A172 (cell line): ENCODE measurements at places on chromosomes 3 and 15. TPM values are rescaled to one million over a fixed set of nuclear protein-coding genes. Genes with fewer than 3 reads are reported as not detected.

The LHFPL4 gene
- total RNA-seq, result not detected in 2 replicates

The MYH15 gene
- total RNA-seq, result 1.7 and 2.0 TPM in 2 replicates

The FAM81A gene
- 0.78 and 1.3 TPM in 2 replicates for total RNA-seq

The CAPN3 gene
- total RNA-seq, result 0.12 TPM in 1 of 2 replicates, not detected in the other

The IL20RB gene
- total RNA-seq, result 0.72 and 1.1 TPM in 2 replicates

The SNTN gene
- not detected in 2 replicates for total RNA-seq

The AMOTL2 gene
- total RNA-seq, result 168 and 182 TPM in 2 replicates

The CHRD gene
- 0.33 and 5.6 TPM in 2 replicates for total RNA-seq

The RTP3 gene
- total RNA-seq, result not detected in 2 replicates

The RGMA gene
- 0.05 and 0.90 TPM in 2 replicates for total RNA-seq

The DAZL gene
- not detected in 2 replicates for total RNA-seq

DNA sequence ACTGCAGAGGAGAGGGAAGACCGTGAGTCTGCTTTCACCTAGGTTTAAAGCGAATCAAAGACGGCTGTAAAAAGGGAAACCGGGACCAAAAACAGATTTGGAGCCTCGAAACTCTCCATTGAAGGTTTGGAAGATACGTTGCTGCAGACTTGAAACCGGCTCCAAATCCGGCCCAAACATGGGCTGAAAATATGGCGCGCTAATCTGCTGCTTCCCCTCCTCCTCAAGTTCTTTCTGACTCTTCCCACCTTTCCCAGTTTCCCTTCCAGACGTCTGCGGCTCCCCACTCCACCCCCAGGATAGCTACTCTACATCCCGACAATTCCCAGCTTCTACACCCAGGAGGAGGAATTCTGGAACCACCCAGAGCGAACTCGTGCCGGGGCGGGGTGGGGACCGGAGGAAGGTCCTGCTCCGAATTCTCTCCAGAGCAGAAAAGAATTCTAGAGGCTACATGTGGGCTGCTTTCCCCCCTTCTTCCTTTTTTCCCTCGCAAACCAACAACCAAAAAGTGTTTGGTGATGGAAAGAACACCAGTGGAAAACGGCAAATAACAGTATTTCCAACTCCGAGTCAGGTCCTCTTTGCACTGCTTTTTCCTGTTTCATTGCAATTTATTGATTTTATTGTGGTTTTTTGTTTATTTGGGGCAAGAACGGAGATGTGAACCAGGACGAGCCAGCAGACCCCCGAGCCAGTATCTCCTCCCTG is 8.5 kb downstream of the EOMES start:
- no peak for DNase-seq

DNA sequence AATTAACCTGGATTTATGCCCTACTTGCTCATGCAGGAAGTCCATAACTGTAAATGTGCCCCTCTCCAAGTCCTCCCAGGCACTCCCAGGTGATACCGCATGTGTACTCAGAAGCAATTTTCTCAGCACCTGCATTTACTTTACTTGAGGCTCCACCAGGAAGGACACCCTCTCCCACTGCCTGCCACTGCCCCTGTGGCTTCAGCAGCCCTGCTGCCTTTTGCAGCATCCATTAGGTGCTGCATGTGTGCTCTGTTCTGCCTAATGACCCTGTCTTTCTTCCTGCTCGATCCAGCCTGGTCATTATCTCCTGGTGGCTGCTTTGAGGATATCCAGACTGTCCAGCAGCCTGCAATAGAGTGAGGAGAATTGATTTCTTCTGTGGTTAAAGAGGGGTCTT is 107.6 kb upstream of the SEMA6D start:
- DNase-seq, result no peak

- DNase-seq, result peak; percentile 26
Observed at GRCh38 chr3:171132873-171133272, 106.4 kb upstream of the SLC2A2 start.

DNA sequence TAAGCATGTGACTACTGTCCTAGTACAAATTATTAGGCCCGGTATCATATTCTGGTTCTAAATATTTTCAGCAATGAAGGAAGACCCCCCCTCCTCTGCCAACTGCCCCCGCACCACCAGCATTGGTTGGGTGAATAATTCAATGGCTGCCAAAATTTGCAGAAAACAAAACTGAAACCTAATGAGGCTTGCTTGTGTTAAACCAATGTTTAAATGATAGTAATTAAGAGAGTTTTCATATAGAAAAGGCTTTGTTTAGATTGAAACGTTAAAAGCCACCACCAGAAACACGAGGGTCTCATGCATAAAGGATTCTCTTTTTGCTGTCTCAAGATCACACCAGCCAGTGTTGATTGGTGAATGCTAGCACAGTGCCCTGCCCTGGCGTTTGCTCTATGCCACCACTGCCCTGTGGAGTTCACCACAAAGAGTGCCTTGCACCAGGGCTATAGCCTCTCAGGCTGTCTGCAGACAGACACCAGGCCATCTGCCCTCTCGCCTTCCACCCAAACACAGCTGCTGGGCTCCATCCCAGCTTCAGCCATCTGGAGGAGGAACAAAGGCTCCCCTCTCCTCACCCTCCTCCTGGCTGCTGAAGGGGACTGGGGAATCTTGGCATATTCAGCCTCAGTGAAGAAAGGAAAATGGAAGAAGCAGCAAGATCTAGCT is 200.3 kb upstream of the PFN2 start:
- no peak for DNase-seq

DNA sequence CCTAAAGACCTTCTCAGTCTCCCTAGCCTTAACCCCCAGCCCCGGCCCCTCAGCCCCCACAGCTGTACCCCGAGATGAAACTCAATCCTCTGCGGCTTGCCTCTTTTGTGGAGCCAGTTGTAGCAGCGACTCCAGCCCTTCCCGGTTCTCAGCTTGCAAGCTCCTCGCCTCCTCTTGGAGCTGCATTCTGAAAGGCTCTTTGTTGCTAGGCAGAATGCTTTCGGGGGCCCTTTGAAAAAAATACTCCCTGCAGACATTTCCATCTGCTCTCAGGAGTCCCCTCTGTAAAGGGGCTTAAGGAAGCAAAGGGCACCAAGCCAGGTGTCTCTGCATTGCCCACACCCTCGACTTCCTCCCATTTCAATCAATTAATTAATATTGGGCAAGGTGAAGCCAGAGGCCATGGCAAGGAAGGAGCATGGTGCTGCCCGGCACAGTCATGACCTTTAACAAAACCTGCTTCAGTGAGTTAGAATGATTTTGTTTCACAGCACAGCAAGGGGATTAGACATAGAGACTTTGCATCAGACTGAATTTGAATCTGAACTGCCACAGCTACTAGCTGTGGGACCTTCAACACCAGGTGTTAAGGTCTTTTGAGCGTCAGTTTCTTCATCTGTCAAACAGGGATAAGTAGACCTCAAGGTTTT is 65.5 kb downstream of the SRGAP3 start:
- no peak for DNase-seq

- no peak for DNase-seq
Observed at GRCh38 chr3:114557791-114558190, 264.0 kb downstream of the TIGIT start.

- DNase-seq, result no peak
Observed at GRCh38 chr15:40128766-40129660, 20.3 kb upstream of the BMF start.

- DNase-seq, result no peak
Observed at GRCh38 chr3:113110267-113110666, 101.1 kb upstream of the BOC start.

GRCh38 chr15:101012326-101013200 is 93.4 kb downstream of the LRRK1 start:
- no peak for DNase-seq

DNA sequence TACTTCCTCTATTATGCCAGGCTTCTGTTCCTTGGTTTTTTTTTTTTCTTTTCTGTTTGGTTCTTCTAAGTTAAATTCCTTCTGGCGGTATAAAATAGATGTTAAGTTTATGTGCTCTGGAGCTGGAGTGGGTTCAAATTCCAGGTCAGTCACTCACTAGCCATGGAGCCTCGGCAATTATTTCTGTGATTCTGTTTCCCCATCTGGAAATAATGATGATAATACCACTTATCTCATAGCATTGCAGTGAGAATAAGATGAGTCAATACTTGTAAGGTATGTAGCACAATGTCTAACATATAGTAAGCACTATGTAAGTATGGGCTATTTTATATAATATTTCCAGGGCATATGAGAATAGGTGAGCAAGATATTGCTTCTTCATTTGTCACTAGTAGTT is 33.2 kb upstream of the ZDHHC23 start:
- no peak for DNase-seq

DNA sequence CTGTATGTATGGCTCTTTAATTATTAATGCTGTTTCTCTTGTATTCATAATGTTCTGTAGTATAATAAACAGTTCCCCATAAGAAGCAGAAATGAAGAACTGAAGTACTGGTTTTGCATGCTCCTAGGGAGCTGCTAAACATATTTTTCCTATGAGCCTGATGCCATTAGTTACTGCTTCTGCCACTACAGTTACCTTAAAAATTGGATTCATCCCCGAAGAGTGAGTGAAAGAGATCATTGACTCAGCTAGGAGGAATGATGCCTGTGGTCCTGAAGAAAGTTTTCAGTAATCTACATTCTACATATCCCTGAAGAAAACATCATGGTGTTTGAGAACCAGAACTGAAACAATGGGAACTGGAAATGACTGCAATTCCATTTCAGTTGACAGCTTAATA is 37.1 kb upstream of the ST3GAL6 start:
- DNase-seq, result peak; percentile 43

- no peak for DNase-seq
Observed at GRCh38 chr3:26515351-26515750, 107.2 kb upstream of the LRRC3B start.

DNA sequence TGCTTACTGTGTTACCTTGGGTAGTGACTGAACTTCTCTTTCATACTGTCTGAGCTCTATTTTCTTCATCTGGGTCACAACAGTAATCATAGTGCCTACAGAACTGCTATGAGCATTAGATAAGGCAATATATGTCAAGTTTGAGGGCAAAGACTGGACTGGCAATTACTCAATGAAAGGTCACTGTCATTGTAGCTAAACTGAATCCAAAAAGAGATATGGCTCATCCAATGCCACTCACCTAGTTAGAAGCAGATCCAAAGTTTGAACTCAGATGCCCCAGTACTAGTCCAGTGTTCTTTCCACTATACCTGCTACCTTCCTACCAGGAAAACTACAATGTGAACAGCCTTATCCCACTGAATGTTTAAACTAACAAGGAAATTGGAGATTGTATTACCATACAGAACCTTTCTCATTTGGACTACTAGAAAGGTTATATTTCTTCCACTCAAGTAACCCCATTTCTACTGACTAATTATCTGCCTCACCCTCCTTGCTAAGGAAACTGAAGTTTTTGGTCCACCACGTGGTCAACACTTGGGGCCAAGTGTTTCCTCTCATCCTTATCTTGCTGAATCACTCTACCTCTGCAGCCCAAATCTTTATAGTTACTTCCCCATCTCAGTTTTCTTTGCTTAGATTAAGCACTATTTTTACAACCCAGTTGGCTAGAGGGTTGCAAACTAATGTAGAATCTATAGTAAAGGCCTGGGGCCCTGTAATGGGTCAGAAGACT is 202.3 kb upstream of the LPP start:
- DNase-seq, result no peak

DNA sequence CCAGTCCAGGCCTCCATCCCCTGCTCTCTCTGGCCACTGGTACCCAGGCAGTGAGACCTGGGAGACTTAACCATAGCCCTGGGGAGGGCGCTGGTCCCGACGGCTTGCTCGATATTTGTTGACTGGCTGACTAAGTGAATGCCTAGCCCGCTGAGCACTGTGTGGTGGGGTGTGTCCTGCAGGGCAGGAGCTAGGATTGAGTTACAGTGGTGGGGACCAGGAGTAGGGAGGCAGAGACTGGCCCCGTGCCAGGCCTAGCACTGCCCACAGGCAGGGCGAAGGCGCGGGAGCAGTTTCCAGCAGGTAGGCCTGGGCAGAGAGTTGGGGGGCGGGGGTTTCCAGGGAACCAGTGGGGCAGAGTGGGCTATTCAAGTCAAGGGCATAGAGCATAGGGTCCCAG is at the start of gene VILL:
Gene VILL (plus strand): TSS at position 260 of the 400 bp plus-strand sequence. CDS start 2,887 bp downstream, outside the sequence.
- DNase-seq, result no peak

- peak; percentile 45 for DNase-seq
Observed at GRCh38 chr3:170584585-170585007, 1.3 kb downstream of the SLC7A14 start.

GRCh38 chr3:187924651-187925050 is 179.4 kb upstream of the BCL6 start:
- DNase-seq, result no peak

- no peak for DNase-seq
Observed at GRCh38 chr3:73745526-73746191, 120.9 kb upstream of the PDZRN3 start.

DNA sequence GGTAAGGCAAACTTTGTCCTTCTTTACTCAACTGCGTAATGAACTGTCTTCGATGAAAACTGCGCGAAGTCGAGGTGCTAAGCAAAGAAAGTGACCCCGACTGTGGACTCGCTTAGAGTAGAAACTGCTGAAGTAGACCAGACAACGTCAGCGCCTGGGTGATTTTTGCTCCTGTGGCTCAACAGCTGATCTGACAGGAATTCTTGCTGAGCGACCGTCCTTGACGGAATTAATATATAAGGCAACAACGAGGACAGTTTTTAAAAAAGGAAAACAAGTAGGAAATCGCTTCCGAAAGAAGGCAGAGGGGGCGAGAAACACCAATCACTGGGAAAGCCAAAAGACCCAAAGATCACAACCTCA is 541 bp downstream of the RPS27L start:
- peak; percentile 49 for DNase-seq

- peak; percentile 55 for DNase-seq
Observed at GRCh38 chr15:54803134-54803808, 393.5 kb downstream of the RSL24D1 start.

DNA sequence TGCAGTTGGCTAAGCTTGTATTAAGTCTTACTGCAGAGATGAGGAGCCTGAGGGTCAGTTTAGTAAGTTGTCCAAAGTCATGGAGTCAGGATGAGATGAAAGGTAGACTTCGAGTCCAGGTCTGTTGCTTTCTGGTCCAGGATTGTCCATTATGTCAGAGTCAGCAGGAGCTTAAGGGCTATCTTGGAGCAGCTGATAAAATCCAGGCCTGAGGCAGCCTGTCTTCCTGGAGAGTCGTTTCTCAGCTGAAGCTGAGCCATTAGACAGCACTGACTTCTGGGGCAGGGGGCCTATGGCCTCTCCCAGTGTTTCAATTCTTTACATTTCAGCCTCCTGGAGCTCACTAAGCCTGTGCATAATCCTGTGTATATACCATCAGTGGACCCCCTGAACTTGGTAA is 219.5 kb upstream of the GAP43 start:
- no peak for DNase-seq

GRCh38 chr15:87045746-87046145 is 966.1 kb downstream of the AGBL1 start:
- peak; percentile 49 for DNase-seq

DNA sequence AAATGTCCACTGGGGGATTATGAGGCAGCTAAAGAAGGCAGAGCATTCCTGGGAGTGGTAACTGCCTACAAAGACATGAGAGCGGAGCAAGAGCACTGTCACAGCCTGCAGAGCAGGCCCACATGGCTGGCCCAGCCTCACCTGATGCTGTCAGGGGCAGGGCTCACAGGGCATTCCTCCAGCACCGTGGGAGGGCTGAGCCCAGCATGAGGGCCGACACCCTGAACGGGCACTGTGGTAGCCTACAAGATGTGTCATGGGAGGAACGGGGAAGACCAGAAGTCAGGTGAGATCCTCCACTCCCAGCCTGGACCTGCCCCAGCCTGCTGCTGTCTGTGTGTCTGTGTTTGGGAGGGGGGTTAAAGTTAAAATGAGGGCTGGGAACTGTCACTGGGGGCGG is 30.1 kb downstream of the CCDC12 start:
- no peak for DNase-seq

- no peak for DNase-seq
Observed at GRCh38 chr15:68449389-68449788, 17.4 kb upstream of the ITGA11 start.

GRCh38 chr15:73225358-73226015 is 143.3 kb downstream of the HCN4 start:
- no peak for DNase-seq

GRCh38 chr15:64089543-64090280 is 3.9 kb downstream of the CIAO2A start:
- no peak for DNase-seq
